ENCODE measurements at places on chromosomes 13 and 19.

DNA sequence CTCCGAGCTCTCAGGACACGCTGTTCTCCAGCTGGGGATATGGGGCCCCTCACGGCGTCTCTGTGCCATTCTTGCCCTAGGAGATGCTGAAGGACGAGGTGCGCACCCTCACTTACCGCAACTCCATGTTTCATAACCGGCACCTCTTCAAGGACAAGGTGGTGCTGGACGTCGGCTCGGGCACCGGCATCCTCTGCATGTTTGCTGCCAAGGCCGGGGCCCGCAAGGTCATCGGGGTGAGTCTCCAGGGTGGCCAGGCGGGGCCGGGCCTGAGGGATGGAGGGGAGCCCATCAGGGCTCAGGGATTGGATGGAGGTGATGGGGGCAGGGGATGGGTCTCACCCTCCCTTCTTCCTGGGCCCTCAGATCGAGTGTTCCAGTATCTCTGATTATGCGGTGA, 4.8 kb downstream of the PRMT1 start:
- no peak for DNase-seq

DNA sequence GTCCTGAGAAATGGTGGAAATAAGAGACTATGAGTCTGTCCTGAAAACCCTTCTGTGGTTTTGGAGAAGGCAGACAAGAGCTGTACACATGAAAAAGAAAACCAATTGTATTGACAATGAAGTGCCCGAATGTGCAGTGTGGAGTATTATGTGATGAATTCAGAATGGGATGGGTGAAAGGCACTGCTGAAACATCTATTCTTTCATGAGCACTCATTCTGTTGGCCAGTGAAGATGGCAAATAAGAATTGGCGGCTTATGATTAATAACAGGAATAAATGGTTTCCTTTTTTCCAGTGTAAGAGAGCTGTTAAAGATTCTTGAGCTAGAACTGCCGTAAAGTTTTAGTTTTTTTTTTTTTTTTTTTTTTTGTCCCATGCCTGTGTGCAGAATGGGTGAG, 5.7 kb downstream of the POLR1D start:
- no peak for DNase-seq

DNA sequence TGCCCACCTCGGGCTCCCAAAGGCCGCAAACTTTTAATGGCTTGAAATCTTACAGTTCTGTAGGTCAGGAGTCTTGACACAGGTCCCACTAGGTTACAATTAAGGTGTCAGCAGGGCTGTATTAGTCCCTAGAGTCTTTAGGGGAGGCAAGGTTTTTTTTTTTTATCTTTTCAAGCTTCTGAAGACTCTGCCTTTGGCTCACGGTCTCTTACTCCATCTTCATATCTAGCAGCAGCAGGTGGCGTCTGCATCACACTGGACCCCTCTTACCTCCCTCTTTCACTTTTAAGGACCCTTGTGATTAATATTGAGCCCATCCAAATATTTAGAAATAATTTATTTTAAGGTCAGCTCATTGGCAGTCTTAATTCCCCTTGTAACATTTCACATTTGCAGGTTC, 11.6 kb downstream of the MIR17HG start:
- no peak for DNase-seq

- no peak for DNase-seq
These were observed 26.7 kb downstream of the CEACAM8 start for GRCh38 chr19:42568006-42568405.

GRCh38 chr13:112183532-112184090, 116.7 kb downstream of the SOX1 start:
- no peak for DNase-seq

DNA sequence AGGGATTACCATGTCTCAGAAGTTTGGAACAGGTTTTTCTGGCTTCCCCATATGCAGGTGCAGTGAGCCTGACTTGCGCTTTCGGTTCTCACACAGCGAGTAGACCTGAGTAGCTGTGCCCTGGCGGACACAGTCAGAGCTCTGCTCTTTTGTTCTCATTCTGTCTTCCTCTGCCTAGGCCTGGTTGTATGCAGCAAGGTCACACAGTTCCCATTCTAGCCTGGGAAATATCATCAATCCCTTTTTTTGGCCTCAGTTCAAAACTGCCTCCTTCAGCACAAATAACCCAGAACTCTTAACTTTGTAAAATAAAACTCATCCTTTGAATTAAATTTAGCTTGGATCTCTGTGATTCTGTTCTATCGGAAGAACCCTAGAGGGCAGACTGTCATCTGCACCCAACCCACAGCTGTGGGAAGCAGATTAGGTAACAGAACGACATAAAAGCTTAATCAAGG, 10.2 kb downstream of the OXGR1 start:
- DNase-seq: no peak
